ENCODE measurements at places on chromosomes 7 and 10.

- DNase-seq, result no peak
These were observed 9.0 kb downstream of the SKIDA1 start for GRCh38 chr10:21516242-21517131.

- DNase-seq, result no peak
These were observed 547.7 kb downstream of the TNS3 start for GRCh38 chr7:47034180-47034579.

GRCh38 chr7:151854720-151855071, 22.2 kb downstream of the PRKAG2 start:
- no peak for DNase-seq

DNA sequence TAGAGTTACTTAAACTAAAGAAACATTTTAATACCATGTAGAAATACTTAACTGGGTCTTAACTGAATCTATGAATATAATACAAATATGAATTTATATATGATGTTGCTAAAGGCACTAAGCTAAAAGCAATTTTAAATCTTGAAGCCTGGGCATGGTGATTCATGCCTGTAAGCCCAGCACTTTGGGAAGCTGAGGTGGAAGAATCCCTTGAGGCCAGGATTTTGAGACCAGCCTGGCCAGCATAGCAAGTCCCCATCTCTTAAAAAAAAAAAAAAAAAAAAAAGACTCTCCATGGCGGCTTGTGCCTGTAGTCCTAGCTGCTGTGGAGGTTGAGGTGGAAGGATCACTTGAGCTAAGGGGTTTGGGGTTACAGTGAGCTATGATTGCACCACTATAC, 95.3 kb downstream of the CCSER2 start:
- DNase-seq, result no peak

DNA sequence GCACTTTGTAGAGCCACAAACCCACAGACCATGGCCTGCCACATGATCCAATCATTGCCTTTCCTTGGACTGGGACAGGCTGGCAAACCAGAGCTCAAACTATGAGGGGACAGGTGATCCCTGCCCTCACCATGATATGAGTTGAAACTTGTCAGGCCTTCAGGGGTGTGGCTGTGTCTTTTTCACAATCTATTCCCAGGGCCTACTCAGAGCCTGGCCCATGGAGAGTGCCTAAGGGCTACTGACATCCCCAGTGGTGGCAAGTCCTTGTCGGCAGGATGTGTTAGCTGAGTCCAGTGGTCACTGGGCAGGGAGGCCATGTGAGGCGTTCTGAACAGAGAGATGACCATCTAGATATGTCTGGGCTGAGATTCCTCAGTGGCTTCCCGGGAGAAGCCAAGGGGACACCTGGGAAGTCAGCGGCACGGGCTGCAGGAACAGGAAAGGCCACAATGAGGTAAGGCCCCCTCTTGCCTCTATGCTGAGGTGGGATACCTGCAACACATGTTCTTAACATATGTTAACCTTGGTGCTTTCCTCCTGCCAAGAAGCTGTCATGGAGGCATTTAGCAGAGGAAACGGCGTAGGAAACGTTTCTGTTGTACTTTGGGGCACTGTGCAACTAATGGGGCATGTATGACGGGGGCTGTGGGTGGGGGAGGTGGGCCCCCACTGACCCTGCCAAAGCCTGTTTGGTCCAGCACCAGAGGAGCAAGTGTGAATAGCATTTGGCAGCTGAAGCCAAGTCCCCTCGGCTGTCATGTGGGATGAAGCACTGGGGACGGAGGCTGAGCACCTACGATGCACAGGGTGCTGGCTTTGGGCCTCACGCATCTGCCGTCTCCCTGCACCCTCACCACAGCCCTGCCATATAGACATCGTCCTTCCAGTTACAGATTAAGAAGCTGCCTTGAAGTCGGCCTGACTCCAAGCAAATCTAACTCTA, 384.0 kb downstream of the RPS24 start:
- no peak for DNase-seq

GRCh38 chr10:72503241-72503640, 122.6 kb downstream of the MICU1 start:
- no peak for DNase-seq

DNA sequence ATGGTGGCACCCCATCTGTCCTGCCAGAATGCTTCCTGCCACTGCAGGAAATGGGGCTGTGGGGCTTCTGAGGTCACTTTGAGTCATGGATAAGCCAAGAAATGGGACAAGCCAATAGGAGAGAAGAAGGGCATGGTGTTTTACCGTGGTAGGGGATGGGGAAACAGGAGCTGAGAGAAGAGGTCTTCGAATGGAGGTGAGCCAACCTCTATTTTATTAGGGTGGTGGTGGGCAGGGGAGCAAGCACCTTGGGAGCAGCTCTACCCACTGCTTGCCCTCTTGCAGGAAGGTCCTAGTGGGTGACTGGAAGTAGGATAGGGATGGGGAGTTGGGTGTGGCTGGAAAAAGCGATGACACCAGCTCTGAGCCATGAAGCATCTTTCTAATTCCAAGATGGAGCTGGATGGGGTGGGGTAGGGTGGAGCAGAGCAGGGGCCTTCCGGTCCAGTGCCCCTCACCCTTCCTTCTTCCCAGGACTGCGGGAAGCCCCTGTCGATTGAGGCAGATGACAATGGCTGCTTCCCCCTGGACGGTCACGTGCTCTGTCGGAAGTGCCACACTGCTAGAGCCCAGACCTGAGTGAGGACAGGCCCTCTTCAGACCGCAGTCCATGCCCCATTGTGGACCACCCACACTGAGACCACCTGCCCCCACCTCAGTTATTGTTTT, 9.1 kb downstream of the ZYX start:
- DNase-seq, result no peak

GRCh38 chr7:111763221-111763801, 201.0 kb upstream of the IMMP2L start:
- no peak for DNase-seq

GRCh38 chr7:92489634-92490033, 11.9 kb upstream of the ERVW-1 start:
- DNase-seq, result no peak

DNA sequence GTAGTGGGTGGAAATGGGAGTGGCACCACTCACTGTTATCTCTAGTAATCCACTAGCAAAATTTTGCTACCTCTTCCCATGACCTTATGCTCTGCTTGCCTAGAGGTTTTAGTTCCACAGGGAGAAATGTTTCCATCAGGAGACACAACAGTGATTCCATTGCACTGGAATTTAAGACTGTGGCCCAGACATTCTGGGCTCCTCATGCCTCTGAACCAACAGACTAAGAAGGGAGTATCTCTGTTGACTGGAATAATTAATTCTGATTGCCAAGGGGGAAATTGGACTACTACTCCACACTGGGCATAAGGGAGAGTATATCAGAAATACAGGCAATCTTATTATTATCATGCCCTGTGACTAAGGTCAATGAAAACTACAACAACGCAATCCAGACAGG, 16.2 kb upstream of the BRAF start:
- DNase-seq, result no peak

- DNase-seq, result no peak
These were observed 134.6 kb downstream of the RNF216 start for GRCh38 chr7:5646846-5647245.

DNA sequence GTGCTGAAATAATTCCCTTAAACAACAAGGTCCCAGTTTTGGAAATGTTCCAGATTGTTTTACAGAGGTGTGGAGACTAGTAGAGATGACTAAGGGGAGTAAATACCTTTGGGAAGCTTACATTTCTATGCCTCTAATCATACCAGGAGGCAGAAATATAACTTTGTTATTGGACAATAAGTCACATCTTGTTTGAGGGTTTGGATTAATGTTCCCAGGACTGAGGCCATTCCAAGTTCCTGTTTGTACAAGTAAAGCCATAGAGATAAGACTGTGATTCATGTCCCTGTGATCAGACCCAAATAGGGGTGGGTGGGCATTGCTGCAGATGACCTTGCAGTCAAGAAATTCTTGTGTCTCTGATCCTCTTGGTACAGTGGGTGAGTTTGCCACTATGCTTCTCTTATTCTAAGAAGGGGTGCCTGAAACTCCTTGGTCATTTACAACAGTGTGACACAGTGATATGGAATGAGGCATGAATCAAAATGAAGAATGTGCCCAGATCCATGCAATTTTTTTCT, 508.3 kb downstream of the SORCS3 start:
- no peak for DNase-seq

DNA sequence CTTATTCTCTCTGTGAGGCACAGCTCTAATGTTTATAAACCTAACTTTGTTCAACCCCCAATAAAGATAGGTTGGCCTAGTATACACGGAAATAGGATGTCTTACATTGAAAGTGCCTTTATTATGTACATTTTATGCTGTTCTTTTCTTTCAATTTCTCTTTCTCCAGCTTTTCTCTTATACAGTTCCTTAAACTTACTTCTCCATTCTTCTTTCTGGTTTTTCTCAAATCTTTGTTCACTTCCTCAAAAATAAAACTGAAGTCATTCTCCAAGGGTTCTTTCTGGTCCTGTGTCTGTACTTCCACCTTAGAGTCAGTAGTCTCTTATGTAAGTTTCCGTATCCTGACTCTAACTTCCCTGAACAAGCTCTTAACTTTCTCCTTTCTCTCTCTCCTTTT, 29.2 kb upstream of the NAMPT start:
- no peak for DNase-seq

DNA sequence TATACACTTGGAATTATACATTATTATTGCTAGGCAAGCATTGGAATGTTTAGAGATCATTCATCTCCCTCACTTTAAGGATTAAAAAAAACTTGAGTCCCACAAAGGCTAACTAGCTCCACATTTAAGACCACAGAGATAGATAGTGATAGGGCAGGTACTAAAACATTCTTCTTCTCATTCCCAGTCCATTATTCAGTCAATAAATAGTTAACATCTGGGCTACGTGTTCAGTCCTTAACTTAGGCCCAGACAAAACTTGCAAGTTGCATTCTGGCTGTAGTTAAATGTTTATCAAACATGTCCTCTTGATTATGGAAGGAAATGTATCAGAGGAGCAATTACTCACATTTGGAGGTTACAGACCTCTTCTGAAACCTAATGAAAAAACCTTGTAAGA, 2.4 kb downstream of the GNG11 start:
- no peak for DNase-seq

- DNase-seq, result no peak
These were observed 228.8 kb downstream of the HDAC9 start for GRCh38 chr7:18724318-18724717.

DNA sequence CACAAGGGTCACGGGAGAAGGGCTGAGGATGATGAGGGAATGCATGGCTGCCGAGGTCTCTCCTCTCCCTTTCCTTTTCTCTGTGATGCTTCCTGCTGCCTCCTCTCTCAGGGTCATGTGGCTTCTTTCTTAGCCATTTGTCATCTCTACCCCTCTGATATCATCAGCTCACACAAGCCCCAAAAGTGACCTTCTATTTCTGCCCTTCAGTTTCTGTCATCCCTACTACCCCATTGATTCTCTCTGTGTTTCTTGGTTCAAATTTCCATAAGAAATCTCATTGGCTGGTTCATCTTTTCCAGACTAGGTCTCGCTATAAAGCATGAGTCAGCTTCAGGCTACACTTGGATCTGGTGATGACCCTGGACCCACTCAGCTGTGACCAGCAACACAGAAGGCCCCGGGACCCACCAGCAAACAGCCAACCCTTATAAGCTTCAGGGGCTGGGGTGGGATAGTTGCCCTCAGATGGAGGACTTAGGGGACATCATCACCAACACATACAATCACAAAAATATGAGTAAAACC, 284.3 kb downstream of the SKAP2 start:
- no peak for DNase-seq

GRCh38 chr10:121459279-121459621, 139.0 kb downstream of the FGFR2 start:
- DNase-seq, result no peak

GRCh38 chr7:120404042-120404441, 131.1 kb downstream of the KCND2 start:
- DNase-seq, result no peak

DNA sequence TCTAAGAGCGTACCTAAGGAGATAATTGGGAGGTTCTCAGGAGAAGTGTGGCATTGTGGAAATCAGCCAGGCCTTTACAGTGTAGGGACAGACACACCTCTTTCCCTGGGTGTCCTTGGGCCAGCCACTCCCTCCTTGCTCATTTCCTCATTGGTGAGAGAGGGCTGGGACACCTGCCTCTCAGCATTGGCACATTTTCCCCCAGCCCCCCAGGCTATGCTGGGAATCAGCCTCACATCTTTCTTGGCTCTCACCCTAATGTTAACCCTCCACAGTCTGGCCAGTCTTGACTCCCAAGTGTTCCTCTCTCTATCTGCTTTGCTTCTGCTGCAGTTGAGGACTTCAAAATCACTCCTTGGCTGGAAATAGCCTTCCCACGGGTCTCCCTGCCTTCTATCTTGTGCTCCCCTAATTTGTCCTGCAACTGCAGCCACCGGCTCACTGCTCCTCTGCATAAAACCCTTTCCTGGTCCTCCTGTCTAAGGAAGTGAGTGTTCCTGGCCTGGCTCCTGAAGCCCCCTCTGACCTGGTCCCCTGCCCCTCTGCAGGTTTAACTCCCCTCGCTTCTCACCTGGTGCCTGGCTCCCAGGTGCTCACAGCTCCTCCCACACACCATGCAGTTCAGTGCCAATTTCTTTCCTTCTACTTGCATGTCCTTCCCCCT, 15.8 kb downstream of the TBXAS1 start:
- DNase-seq, result no peak

DNA sequence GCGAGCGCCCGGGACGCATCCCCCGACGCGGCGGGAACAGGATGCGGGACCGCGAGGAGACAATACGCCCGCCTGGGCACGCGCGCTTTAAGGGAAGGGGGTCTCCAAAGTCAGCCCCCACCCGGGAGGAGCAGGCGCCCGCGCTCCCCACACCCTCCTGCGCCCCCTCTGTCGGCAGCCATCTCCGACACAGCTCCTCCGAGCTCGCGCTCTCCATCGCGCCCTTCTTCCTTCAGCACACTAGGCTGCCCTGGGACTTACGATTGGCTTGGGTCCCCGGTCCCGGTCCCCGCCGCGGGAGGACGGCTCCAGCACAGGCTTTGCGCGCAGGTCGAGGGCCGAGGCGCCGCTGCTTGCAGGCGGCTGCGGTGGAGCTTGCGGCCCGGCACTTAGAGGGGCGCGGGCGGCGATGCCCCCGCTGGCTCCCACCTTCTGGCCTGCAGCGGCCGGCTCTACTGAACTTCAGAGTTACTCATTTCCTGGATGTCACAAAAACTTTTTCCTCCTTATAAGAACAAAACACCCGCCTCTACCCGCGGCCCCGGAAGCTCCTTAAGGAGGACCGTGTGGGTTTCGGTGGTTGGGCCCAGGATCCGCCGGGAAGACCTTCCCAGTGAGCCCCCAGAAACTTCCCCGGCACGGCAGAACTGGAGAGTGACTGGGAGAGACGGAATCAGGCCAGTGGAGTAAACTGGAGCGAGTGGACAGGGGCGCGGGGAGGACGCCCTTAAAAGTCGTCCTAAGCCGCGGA, at the start of gene ITPRIP:
Gene ITPRIP (minus strand): TSS at position 481 of the 751 bp plus-strand sequence. CDS start 22,414 bp downstream, outside the sequence.
- peak; percentile 57 for DNase-seq

Measured in activated CD4-positive, alpha-beta T cell treated with anti-CD3 and anti-CD28 coated beads, Interleukin-2, amount 50 U/mL, for 24 hours (primary cell).